ENCODE measurements at places on chromosomes 5 and 9.
A peak's percentile ranks its signal among the peaks of the same experiment; 100 is the strongest.

GRCh38 chr9:37187713-37188439 lies 67.5 kb downstream of the ZCCHC7 start:
- DNase-seq: no peak

GRCh38 chr9:137168904-137169856 lies 671 bp downstream of the LRRC26 start:
- DNase-seq: no peak

GRCh38 chr5:116272281-116272941 lies 187.6 kb downstream of the COMMD10 start:
- no peak for DNase-seq

DNA sequence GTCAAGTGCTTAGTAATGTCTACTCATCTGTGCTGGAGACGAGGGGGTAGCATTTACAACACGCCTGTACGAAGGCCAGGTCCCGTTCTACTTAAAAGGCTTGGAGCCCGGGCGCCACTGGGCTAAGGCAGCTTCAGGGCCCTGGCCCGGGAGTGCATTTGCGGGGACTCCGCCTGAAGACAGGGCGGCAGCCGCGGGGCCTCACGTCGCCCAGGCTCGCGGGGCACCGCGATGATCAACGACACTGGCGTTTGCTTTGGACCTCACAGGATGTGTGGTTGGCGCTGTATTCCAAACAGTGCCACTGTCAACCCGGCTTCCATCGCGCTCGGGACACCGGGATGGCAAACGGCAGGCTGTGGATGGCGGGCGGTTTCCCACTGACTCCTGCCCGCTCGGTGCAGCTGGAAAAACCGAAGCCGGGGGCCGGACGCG lies 1.1 kb upstream of the TENT4A start:
- peak; percentile 22 for DNase-seq

DNA sequence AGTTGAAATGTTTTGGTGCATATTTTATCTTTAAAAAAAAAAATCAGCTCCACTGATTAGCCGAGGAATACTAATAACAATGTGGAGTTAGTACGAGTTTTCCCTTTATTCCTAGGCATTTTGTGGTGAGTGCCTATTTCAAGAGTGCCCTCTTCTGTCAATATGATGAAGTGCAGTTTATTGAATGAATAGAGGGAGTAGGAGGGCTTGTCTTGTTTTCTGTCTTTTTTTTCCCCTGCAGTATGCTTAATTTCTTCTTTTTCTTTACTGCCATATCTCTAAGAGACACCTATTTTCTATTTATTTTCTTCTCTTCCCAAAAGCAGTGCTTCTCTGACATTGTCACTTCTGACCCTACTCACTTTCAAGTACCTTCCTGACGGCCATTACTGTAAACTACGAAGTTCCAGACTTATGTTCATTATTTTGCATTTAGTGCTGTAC lies 169.6 kb upstream of the PITX1 start:
- DNase-seq: no peak

- DNase-seq: no peak
Measured at GRCh38 chr5:7884491-7885267, 15.7 kb downstream of the MTRR start.

DNA sequence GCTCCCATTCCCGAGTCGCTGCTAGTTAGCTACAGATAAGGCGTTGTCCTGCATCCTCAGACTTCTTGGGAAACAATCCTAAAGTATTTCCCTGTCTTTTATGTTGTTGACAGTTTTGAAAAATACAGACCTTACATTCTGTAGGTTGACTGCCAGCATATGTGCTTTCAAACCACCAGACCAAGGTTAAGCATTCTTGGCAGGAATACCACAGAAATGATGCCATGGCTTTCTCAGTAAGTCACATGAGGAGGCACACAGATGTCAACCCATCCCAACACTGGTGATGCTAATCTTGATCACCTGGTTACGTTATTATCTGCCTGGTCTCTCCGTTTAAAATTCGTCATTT lies 871 bp downstream of the GLE1 start:
- no peak for DNase-seq

DNA sequence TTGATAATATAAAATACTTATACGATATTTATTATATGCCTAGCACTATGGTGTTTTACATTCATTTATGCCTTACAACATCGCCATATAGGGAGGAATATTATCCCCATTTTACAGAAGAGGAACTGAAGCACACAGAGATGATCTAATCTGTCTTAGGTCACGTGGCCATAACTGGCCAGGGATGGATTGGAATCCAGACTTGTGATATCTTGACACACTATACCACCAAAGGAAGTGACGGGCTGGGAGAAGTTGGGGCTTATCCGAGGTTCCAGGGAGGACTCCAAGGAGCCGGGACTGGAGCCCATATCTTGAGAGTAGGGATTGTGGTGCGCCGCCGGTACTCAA lies 129.8 kb downstream of the TMEM174 start:
- DNase-seq: no peak

GRCh38 chr5:78816143-78816765 lies 167.7 kb upstream of the LHFPL2 start:
- no peak for DNase-seq

DNA sequence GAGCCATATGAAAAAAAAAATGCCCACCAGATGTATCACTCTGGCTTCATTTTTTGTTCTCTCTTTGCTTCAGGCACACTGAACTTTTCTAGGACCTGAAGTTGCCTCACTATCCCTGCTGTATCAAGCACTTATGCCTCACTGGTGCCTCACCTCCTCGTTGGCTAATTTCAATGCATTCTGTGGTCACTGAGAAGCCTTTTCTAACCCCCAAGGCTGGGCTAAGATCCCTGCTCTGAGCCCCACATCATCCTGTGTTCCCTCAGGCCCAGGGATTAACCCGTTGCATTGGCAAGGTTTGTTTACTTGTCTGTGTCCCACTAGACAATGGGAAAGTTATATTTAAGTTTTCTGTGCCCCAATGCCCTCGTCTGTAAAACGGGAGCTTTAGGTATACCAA lies 362.7 kb downstream of the OSTF1 start:
- no peak for DNase-seq

- no peak for DNase-seq
Measured at GRCh38 chr9:121662891-121663580, 11.6 kb downstream of the DAB2IP start.

DNA sequence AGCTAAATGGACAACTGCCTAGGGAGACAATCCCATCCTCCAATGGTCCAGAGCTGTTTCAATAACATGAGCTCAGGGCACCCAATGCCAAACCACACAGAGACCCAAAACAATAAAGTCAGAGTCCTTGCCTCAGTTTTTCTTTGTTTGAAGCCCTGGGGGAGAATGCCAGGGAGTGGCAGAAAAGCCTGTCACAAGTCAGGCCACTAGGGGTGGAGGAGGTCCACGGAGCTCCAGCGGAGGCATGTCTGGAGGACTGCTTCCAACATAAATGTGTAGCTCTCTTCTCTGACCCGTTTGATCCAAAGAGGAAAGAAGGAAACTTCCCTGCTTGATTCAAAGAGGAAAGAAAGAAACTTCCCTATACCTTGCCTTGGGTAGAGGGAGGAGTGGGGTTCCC lies 175.3 kb downstream of the HSPA4 start:
- no peak for DNase-seq

DNA sequence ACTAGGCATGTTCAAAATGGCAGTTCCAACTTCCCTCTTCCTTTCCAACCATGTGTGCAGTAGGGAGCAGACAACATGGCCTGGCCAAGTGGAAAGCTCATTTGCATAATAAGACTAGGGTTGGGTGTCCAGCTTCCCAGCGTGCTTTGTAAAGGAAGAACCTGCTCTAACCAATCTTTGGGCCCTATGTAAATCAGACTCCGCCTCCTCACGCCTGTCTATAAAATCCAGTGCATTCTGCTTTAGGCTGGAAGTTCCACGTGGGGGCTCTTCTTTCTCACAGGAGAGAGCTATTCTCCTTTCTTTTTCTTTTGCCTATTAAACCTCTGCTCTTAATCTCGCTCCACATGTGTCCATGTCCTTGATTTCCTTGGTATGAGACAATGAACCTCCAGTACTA lies 83.4 kb downstream of the GCNT1 start:
- DNase-seq: no peak

GRCh38 chr5:110823571-110823970 lies 84.8 kb downstream of the SLC25A46 start:
- DNase-seq: no peak

DNA sequence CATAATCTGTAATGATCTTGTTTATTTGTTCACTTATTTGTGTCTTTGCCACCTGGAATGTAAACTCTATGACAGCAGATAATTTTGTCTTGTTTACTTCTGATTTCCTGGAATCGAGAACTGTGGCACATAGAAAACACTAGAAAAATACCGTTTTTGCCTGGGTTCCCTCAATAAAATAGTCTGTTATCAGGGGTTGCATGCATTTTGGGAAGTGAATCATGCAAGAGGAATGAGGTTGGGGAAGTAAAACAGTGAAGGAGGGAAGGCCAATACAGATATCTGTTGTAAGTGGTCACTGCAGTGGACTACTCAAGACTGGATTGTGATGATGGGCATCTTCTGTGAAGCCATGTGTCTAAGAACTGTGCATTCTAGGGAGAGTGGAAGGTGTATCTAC lies 45.2 kb upstream of the IL6ST start:
- no peak for DNase-seq

DNA sequence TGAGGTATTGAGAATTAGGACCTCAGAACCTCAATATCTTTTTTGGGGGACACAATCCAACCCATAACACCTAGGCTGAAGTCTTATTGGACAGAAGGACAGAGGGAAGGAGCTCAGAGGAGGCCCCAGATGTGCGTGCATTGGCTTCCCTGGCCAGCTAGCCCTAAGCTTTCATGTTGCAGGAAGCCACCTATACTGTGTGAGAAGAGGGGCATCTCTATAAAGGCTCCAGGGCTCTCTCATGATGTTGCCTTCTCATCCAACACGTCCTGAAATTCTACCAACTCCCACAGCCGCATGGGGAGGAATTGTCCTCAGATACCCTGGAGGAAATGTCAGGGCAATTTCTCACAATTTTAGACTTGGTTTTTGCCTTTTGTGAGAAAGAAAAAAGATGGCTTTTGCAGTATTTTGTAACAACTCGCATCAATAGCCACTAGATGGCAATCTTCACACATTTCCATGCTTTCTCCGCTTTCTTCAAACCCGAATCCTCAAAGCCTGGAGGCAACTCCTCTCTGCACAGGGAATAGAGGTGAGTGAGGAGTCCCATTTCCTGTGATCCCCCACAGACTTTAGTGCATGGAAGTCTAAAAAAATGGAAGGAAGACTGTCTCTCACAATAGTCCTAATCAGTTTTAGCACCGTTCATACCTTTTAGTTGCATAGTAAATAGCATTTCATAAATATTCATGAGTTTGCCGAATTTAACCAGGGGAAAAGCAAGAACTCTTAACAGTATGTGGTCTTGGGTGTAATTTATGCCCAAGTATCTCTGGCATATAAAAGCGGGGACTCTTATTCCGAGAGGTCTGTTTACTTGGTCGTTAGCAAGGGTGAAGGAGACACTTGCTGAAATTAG lies 7.4 kb upstream of the PPP3R2 start:
- DNase-seq: no peak
